ENCODE measurements at places on chromosomes 5 and 9. TPM values are rescaled to one million over a fixed set of nuclear protein-coding genes. Genes with fewer than 3 reads are reported as not detected.

DNA sequence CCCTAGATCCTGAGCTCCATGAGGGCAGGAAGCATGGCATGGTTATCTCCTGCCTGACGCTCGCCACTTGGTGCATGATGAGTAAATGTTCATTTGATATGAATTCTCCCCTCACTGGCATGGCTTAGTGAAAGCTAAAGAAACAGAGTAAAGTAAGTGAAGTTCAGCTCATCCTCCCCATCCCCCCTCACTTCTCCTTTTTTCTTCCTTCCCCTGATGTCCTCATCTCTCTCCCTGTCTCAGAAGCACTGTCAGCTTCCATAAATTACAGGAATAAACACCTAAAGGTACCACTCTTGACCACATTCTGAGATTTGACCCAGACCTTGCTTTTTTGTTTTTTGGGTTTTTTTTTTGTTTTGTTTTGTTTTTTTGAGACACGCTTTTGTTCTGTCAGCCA lies 73.3 kb downstream of the SNX18 start:
- no peak for DNase-seq

DNA sequence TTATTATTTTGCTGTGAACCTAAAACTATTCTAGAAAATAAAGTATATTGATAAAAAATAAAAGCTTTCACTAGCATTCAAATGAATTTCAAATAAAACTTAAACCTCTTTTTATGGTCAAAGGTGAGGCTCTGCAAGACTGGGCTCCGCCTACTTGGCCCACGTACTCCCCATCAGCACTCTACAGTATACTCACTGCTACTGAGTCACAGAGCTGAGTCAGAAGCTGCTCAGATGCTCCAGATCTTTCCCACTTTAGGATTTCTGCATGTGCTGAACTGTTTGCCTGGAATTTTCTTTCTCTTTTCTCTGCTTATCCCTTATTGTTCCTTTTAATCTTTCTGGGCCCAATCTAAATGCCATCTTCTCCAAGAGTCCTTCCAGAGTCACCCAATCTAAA lies 331.9 kb upstream of the CCNG1 start:
- no peak for DNase-seq

GRCh38 chr5:103346162-103346748 lies 87.7 kb downstream of the MACIR start:
- peak; percentile 19 for DNase-seq

LCN12 gene
- total RNA-seq = 42.9 TPM

ANKRD31 gene
- total RNA-seq = 0.38 TPM
